Activated CD8-positive, alpha-beta memory T cell treated with anti-CD3 and anti-CD28 coated beads for 1 hour (primary cell): ENCODE measurements at places on chromosomes 1 and 21.
A peak's percentile ranks its signal among the peaks of the same experiment; 100 is the strongest.

DNA sequence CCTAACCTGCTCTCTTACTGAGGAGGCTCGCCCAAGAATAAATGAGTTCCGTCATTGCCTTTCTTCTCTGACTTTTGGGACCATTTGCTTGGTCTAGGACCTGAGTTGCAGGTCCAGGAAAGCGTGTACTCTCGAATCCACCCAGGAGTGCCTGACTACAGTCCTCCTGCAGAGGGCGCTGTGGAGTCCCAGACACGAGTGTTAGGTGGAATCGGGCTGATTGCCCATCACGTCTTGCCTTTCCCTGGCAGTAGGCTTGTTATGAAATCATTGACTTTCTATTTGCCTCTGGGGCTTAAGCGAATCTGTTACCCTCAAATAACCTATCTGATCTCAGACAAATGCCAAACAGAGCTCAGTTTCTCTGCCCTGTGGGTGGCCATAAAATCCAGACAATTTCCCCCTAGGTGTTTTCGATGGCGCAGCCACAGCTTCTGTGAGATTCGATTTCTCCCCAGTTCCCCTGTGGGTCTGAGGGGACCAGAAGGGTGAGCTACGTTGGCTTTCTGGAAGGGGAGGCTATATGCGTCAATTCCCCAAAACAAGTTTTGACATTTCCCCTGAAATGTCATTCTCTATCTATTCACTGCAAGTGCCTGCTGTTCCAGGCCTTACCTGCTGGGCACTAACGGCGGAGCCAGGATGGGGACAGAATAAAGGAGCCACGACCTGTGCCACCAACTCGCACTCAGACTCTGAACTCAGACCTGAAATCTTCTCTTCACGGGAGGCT lies at the start of gene IL20:
Gene IL20, plus strand, starts transcription at position 685 of the 733 bp plus-strand sequence. CDS start 230 bp downstream, outside the sequence.
- DNase-seq, result peak; percentile 73

- DNase-seq, result no peak
Measured at GRCh38 chr1:230288641-230289349, 137.3 kb downstream of the PGBD5 start.

GRCh38 chr1:51953079-51953478 lies 37.4 kb downstream of the RAB3B start:
- no peak for DNase-seq

GRCh38 chr1:68975212-68975933 lies 478.5 kb upstream of the DEPDC1 start:
- DNase-seq, result no peak

GRCh38 chr1:162010175-162010506 lies 13.5 kb downstream of the OLFML2B start:
- DNase-seq, result no peak

- no peak for DNase-seq
Measured at GRCh38 chr1:152743371-152744145, 14.3 kb upstream of the KPRP start.

- no peak for DNase-seq
Measured at GRCh38 chr21:41589131-41589530, 81.2 kb upstream of the TMPRSS2 start.

DNA sequence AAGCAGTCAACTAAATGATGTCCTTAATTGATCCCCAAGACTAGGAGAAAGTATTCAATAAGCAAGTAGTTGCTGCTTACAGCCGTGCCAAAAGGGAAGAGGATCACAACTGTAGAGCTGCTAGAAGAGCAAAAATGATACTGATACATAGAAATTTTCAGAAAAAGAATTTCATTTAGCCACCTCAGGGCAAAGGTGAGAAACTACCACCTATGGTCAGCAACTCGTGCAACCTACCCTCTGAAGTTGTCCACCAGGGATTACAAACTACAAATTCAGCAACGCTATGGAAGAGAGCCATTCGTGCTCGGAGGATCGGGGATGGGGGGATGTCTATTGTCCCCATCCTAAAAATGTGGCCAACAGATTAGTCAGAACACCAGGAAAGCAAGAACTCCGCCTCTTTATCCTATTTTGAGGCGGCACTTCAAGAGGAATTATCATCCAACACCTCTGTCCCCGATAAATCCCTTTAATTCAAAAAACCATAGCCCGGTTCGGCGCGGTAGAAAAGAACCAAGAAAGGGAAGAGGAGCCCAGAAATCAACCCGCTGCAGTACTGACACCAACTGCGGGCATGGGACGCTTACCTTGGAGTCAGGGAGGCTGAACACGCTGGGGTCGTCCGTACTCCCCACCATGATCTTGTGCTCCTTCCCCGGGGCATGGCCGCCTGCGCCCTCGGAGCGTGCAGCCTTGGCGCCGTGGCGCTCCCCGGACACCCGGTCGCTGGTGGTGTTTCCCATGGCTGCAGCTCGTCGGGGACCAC lies 687 bp downstream of the PRKAB2 start:
- DNase-seq, result no peak
